ENCODE measurements at places on chromosomes 11 and 22.

DNA sequence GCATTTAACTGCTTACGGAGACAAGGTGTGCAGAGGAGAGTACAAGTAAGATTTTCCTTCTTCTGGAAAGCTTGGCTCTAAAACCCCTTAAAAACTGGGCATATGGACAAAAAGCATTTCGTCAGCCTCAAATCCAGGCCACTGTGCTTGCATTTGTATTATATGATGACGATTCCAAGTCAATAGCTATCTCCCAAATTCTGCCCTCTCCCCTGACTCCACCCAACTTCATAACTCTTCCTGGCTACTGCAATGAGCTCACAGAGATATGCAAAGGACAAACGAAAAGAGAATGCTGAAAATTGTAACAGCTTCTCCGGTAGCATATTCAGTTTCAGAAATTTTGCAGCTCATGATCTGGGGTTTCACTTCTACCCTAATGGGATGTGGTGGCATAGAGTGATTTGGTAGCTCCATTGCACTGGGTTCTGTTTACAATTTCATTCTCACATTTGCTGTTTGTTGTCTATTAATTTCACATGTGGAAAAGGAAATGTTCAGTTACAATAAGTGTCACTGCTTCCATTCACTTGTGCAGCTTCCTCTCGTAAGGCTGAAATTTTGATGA, 45.6 kb upstream of the CHRM4 start:
- no peak for DNase-seq

DNA sequence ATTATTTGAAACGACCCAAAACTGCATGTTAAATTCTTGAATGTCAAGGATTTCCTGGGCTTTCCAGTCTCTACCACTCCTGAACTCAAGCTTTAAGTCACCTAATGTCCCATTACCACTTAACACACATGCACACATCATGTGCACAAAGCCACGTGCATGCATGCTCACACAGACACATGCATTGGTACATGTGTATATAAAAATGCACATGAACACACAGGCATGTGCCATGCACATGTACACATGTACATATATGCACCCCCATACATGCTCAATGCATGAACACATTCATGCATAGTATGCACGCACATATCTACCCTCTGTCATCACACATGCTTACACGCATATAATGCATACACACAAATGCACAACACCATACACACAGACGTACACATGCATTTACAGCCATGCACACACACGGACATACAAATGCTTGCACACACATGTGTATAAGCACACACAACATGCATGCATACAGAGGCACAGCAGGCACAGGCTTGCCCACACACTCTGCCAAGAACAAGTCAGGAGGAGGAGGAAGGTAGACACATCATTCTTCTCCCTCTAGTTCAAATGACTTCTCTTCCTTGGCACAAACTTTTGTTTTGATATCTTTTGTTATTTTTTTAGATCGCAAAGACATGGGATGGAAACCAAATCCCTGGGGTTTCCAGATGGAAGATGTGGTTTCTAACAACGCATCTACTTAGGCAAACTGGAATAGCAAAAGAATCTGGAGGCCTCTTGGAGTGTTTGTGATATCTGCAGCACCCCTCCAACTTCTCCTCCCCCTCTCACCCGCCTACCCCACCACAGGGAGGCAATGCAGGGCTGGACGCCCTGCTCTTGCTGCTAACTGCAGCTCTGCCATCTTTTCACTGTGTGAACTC, 24.6 kb downstream of the RASD2 start:
- no peak for DNase-seq

DNA sequence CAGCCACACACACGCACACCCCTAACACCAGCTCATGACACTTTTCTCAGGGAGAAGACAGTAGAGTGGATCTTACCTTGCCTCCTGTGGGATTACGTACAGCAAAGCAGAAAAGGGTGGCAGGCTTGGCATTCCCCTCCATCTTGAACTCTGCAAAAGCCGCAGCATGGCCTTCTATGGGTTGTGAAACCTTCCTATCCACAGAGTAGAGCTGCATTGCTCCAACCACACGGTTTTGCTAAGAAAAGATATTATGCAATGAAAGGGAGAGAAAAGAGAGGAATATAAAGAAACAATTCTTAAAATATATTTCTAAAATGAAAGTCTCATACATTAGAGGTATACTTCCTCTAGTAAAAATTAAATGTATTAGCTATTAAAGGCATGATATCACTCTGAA, 48.8 kb downstream of the CLTCL1 start:
- DNase-seq, result no peak

GRCh38 chr11:120151536-120151935, 13.6 kb upstream of the TRIM29 start:
- no peak for DNase-seq

- DNase-seq, result no peak
Observed at GRCh38 chr11:68552542-68552941, 92.0 kb downstream of the PPP6R3 start.

GRCh38 chr11:2929950-2930703, 907 bp upstream of the PHLDA2 start:
- DNase-seq, result no peak

- no peak for DNase-seq
Observed at GRCh38 chr11:122584670-122585069, 70.9 kb upstream of the UBASH3B start.

DNA sequence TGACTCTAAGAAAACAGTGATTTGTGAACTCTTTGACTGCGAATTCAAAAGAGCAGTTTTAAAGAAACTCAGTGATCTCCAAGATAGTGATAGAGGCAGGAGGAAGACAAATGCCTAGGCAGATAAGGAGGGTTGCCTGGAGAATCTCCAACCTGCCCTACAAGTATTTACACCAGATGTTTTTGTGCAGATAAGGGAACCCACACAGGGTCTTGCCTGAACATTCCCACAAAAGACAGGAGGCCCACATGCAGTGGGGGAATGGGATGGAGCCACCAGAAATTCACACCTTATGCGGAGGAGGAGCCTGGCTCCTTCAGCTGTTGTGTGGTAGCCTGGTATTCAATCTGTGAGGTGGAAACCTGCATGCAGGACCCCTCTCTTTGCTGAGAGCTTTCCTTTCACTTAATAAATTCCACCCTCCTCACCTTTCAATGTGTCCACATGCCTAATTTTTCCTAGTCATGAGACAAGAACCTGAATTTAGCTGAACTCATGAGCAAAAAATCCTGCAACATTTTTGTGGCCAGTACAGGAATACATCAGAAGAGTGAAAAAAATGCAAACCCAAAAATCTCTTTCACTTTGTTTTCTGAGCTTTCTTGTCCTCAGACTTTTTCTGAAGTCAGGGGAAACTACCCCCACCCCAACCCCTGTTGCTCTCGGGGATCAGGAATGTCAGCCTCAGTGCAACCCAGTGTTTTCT, 8.1 kb upstream of the GLYAT start:
- no peak for DNase-seq

DNA sequence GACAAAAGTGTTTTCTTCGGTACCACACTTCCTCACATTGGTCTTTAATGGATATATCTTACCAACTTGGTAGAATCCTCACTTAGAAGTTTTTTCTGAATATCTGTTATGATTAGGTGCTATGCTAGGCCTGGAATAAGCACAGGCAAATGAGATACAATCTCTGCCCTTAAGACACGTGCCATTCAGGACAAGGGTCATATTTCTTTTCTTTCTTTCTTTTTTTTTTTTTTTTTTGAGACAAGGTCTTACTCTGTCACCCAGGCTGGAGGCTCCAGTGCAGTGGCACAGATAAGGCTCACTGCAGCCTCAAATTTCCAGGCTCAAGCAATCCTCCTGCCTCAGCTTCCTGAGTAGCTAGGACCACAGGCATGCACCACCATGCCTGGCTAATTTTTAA, 23.0 kb downstream of the WBP2NL start:
- DNase-seq, result no peak

- DNase-seq, result no peak
Observed at GRCh38 chr22:32971276-32971675, 86.9 kb downstream of the SYN3 start.

DNA sequence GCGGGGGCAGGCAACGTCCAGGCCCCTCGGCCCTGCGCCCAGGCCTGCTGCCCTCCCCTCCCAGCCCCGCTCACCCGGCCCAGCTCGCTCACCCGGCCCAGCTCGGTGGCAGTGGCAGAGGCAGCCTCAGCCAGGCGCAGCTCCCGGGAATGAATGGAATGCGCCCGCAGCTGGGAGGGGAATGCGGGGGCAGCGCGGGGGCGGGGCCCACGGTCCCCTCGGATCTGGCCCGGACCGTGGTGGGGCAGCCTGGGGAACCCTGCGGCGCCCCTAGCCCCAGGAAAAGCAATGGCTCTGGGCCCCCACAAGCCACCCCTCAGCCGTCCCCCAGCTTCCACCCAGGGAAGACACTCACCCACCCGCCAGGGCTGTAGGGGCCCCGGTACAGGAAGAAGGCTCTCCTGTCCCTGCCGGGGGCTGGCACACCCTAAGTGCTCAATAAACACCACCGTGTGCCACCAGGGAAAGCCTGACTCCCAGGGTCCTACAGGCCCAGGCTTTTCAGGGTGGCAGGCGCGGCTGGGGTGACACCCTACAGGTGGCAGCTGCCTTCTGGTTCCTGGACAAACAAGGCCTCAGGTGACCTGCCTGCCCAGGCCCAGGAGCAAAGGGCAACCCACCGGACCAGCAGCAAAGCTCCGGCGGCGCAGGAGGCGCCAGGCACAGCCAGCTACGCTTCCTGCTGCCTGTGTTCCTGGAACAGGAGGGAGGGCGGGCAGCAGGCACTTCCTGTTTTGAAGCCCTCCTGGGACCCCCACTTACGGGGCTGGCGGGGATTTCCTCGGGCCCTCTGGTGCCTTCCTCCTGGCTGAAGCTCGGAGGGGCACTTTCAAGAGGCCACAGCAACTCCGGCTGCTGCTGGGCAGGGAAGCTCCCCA, 13.8 kb downstream of the PLXNB2 start:
- DNase-seq, result no peak
